ENCODE measurements at places on chromosomes 5 and 9. TPM values are rescaled to one million over a fixed set of nuclear protein-coding genes. Genes with fewer than 3 reads are reported as not detected.

DNA sequence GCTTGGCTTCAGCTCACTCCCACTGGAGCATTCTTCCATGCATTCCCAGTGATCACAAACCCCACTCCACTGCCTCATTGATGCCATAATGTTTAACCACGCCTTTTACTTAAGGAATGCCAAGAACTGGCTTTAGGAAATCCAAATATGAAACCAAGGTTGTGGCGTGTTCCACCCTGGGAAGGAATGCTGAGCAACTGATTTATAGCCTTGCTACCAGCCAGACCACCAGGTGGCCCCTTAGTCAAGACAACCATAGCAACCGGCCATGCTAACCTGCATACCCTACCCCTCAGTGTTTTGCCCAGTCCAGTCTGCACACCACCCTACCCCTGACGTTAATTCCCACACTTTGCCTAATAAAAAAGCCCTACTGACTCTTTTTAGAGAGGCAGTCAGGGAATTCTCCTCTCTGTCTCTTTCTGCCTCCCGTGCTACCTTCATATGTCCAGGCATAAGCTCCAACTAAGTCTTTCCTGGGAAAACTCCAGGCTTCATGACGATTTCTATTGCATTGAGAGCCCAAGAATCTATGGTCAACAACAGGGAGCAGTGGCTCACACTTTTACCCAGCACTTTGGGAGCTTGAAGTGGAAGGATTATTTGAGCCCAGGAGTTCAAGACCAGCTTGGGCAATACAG is 27.0 kb upstream of the PRRC2B start:
- DNase-seq: no peak

GRCh38 chr9:136199391-136200288 is 5.3 kb downstream of the LHX3 start:
- DNase-seq: no peak

- no peak for DNase-seq
These were observed 13.5 kb downstream of the ABCA1 start for GRCh38 chr9:104914466-104914865.

GRCh38 chr5:81290146-81290545 is 11.2 kb upstream of the ZCCHC9 start:
- DNase-seq: no peak

- no peak for DNase-seq
These were observed 54.7 kb downstream of the TNC start for GRCh38 chr9:115063058-115063845.

- DNase-seq: no peak
These were observed 2.1 kb downstream of the ARHGEF37 start for GRCh38 chr5:149583394-149583793.

- no peak for DNase-seq
These were observed 247.2 kb downstream of the DENND1A start for GRCh38 chr9:123682746-123683145.

- DNase-seq: no peak
These were observed 254.8 kb upstream of the IRX4 start for GRCh38 chr5:2137444-2138050.

DNA sequence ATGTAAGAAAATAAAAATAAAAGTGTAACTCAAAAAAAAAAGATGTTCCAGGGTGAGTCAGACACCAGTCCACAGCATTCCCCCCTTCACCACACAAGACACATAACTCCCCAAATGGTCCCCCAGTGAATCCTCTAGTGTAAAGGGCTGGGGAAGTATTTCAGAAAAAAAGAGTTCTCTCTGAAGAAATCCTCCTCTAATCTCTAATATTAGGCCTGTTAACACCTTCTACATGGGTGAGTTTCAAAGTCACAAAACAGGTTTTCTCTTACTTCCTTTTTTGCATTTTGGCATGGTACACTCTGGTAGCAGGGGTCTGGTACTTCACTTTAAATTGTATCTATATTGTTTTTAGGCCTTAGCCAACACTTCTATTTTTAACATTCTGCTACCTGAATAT is 28.2 kb downstream of the RNF145 start:
- no peak for DNase-seq

- no peak for DNase-seq
These were observed 54.0 kb upstream of the GRIN3A start for GRCh38 chr9:101792475-101792874.

DNA sequence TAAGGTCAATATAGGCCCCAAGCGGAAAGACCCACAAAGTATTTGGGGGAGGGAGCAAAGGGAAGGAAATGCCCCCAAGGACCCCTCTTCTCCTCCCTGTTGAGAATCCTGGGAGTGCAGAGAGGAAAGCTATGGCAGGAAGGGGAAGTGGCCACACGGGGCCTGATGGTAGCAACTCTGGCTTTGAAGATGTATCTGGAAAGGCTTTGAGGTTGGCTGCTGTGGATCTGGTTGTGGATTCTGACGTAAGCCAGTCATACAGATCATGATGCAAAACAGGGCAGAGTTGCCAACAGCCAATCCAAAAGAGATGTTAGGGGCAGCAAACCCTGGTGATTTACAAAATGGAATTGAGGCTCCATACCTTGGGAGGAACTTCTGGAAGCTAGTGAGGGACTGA is 108.8 kb downstream of the PRKACG start:
- no peak for DNase-seq

GRCh38 chr5:151454166-151454565 is 6.8 kb downstream of the SLC36A1 start:
- DNase-seq: no peak

The SPATA9 gene
- not detected for total RNA-seq

The PDZD2 gene
- 2.7 TPM for total RNA-seq

The FGF10 gene
- not detected for total RNA-seq
